ENCODE measurements at places on chromosomes 5 and 9. TPM values are rescaled to one million over a fixed set of nuclear protein-coding genes. Genes with fewer than 3 reads are reported as not detected.

ARL14EPL gene
- not detected for total RNA-seq

ARRDC1 gene
- total RNA-seq = 39.9 TPM

ZCCHC9 gene
- total RNA-seq = 16.8 TPM

ANKRD20A1 gene
- total RNA-seq = 0.88 TPM

ELAVL2 gene
- 2.0 TPM for total RNA-seq

LTC4S gene
- 1.5 TPM for total RNA-seq

PCDHA10 gene
- 1.2 TPM for total RNA-seq

UNC5A gene
- total RNA-seq = 0.29 TPM

Measured in metanephros (tissue), 2 donors.